Lower leg skin (tissue), 4 donors: ENCODE measurements at places on chromosomes 7 and 10. TPM values are rescaled to one million over a fixed set of nuclear protein-coding genes. Genes with fewer than 3 reads are reported as not detected.
A peak's percentile ranks its signal among the peaks of the same experiment; 100 is the strongest.

DNA sequence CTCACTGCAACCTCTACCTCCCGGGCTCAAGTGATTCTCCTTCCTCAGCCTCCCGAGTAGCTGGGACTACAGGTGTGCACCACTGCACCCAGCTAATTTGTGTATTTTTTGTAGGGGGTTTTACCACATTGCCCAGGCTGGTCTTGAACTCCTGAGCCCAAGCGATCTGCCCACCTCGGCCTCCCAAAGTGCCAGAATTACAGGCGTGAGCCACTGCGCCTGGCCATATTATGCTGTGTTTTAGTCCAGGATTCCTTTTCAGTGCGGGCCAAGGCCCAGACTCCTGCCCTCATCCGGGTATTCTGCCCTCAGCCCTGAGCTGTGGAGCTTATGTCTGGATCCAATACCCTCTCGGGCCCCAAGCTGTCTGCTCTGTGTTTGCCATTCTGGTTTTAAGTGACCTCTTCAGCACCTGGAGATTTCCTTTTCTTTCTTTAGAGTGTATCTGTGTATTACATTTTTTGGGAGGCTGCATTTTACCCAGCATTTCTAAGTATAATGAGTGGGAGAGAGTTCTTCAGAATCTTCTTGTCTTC lies 114.9 kb downstream of the BUB3 start:
- DNase-seq: no peak

DNA sequence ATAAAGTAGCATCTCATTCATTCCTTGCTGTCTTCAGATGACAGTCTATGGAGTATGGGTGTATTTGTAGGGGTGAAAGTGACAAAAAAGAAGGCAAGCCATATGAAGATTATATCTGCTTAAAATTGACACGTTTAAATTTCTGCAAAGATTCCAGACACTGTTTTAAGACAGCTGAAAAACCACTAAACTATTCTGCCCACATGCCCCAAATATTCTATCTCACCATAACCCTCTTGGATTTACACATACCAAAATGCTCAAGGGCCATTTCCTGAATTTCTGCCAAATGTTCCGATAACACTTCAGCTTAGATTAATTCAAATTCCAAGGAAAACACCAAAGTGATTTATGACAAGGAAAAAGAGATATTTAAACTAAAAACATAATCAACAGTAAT lies 99.9 kb upstream of the IL6 start:
- no peak for DNase-seq

DNA sequence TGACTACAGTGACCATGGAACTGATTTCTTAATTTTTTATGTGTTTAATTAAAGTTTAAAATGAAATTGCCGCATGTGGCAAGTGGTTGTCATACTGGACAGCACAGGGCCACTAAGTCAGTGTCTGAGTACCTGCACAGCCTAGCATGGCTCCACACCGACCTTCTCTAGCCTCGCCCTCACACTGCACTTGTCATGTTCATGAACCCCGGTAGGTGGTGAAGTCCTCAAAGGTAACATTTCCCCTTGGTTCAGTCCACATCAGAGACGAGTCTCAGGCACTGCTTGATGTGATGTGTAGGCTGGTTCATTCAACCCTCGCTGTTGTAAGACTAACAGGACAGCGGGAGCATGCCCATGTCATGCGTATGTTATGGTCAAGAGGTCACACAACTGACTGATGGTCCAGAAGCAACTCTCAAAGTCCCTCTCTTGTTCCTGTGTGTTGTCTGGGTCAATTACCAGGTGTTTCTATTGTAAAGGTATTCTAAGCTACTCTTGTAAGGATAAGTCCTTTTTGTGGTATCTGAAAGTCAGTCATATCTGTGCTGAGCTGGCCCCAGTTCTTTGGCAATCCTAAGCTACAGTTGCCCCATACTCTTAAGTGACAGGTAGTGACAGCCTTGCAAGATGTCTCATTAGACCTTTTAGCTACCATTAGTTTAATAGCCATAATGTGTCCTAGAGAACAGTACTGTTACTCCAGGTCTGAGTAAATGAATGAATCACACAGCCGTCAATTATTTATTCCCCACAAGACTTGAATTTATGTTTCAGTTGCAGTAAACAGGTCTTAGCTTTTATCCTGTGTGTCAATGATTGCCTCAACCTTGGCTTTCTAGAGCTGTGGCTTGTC lies 32.9 kb upstream of the ZC3HAV1L start:
- DNase-seq: no peak

DNA sequence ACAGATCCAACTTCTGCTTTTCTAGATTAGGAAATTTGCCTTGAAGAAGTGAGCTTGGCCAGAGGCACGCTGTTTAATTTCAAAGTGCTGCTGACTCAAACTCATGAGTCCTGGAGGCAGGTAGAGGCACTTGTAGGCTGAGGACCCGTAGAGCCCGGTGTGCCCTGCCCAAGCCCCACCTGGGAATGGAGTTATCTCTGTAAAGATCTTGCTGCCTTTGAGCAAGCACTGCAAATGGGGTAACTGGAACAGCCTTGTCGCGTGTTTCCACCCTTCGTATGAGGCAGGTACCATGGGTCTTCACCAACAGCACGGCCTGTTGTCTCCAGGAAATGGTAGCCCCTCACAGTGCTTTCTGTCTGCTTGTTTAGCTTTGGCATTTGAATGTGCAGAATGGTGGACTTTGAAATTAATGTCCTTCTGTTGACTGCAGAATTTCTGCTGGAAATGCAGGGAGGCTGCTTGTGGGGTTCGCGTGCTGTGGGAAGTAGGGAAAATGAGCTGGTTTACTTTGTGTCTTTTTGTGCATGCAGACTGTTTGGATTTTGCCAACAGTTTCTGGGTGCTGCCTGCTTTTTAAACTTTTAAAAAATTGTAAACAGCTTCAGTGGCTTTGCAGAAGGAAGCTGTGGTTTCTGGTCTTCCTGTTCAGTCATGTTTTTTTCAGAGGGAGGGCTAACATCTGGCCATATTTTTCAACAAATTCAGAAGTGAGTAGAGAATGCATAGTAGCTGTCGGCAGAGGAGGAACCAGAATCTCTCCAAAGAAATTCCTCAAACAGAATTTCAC lies 27.2 kb downstream of the CCM2 start:
- no peak for DNase-seq

Gene NPSR1
- not detected for total RNA-seq

DNA sequence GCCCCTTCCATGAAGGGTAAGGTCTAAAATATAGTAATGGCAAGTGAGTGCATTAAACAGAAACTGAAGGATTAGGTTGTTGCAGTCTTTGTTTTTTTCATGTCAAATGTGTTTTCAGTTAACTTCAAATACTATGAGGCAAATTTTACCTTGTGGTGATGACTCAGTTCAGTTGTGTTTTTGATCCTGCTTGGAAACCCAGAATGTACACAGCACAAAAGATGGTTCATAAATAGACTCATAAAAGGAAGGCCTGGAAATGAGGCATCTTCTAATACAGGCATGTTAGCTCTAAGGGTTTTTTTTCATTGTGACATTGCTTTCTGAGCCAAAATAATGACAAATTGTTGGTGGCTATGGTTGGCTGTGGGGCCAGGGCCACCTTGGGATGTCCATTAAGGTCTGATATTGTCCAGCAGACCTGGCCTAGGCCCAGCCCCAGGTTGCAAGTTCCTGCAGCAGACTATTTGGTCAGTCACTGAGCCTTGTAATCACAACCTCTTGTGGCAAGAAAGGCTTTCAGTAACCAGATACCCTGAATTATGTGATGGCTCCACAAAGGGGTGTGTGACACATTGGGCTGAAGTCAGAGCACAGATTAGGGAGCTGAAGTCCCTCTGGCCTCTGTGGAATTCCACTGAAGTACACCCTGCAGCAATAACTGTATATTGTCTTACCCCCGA lies 69.0 kb upstream of the SAMD8 start:
- DNase-seq: no peak

DNA sequence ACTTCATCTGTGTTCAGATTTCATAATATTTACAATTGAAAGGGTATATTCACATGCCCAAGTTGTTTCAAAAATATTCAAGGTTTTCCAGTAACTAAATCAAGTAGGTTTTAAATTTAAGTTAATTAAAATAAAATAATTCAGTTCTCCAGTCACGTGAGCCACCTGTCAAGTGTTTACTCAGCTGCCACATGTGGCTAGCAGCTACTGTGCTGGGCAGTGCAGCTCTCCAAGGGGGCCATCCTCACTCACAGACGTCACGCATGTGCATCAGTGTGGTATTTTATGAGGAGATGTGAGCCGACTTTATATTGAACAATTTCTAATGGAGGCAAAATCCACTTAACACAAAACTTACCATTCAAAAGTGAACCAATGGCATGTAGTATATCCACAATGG lies 69.7 kb upstream of the CAMK2B start:
- peak; percentile 46 for DNase-seq

GRCh38 chr7:55156919-55157763 lies 138.3 kb downstream of the EGFR start:
- no peak for DNase-seq
